ENCODE measurements at places on chromosomes 4 and X. TPM values are rescaled to one million over a fixed set of nuclear protein-coding genes. Genes with fewer than 3 reads are reported as not detected.

The TAF7L gene
- total RNA-seq: 0.09 TPM

The IL1RAPL2 gene
- total RNA-seq: not detected

The GCNA gene
- total RNA-seq: 2.7 TPM

The CT47A1 gene
- not detected for total RNA-seq

The LAMTOR3 gene
- 20.2 TPM for total RNA-seq

The PCSK1N gene
- total RNA-seq: not detected

The C4orf51 gene
- not detected for total RNA-seq

The SCOC gene
- total RNA-seq: 29.5 TPM

The GRPEL1 gene
- 62.5 TPM for total RNA-seq

The DMRTC1B gene
- not detected for total RNA-seq

The EIF4E gene
- total RNA-seq: 196 TPM

The GALNT7 gene
- 39.6 TPM for total RNA-seq

The BGN gene
- 16.6 TPM for total RNA-seq

The KANTR gene
- total RNA-seq: 5.2 TPM

The HS6ST2 gene
- total RNA-seq: 0.36 TPM

The ZNF630 gene
- 0.54 TPM for total RNA-seq

The CT45A2 gene
- not detected for total RNA-seq

The TRIM75 gene
- not detected for total RNA-seq

The DGKK gene
- total RNA-seq: not detected

The DOK7 gene
- not detected for total RNA-seq

The ASMTL gene
- total RNA-seq: 16.5 TPM

The TLR10 gene
- not detected for total RNA-seq

The SORBS2 gene
- total RNA-seq: 27.5 TPM

The EXOC1L gene
- not detected for total RNA-seq
